AG20443 (cell line): ENCODE measurements at places on chromosomes 7 and 10.
A peak's percentile ranks its signal among the peaks of the same experiment; 100 is the strongest.

DNA sequence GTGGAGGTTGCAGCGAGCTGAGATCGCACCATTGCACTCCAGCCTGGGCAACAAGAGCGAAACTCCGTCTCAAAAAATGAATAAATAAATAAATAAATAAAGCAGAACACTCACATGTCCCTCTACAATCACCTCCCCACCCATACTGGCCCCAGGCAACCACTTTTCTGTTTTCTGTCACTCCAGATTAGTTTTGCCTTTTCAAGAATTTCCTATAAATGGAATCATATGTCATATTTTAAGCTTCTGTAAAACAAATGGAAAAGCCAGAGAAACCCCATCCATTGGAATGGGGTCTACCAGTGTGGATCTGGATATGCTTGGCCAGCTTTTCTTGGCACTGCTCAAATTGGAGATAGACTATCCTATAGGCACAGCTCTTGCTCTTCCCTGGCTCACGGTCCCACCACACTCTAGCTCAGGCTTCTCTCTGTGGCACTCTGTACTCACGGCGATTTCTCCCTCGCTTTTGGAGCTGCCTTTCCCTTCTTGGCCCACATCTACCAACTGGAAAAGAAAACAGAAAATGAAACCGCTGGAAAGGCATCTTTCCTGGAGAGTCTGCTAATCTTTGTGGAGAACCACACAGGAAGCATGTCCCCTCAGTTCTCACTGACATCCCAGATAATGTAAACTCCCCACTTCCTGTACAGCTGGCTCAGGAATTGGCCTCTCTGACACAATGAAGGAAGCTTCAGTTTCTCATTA is 210.1 kb downstream of the JCAD start:
- DNase-seq = peak; percentile 49

GRCh38 chr10:48232717-48233447 is 41.6 kb downstream of the FRMPD2 start:
- DNase-seq = no peak

DNA sequence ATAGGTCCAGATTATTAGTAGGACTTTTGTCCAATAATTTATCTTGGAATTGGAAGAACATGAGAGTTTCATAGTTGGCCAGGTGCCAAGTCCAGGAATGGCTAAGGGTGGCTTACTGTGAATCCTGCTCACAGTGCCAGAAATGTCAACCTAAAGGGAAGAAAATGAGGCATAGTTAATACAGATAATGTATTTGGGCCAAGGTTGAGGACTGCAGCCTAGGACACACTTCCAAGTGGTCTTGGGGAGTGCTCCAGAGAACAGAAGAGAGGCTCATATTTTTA is 78.2 kb downstream of the MAPK8 start:
- no peak for DNase-seq

DNA sequence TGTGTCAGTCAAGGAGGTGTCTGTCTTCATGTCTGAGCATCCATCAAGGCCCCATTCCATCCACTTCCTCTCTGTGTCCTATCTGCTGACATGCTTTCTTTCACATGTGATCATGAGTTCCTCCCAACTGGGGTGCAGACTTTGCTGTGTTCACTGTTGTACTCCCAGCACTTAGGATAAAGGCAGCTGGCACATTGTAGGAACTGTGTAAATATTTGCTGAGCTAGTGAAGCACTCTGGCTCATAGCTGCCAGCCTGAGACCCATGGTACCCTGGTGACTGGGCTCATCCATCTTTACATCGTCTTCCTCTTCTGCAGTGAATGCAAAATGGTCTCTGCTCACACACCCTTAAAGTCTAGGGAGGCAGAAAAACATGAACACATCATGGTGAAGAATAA is 242.2 kb upstream of the IGFBP3 start:
- no peak for DNase-seq

DNA sequence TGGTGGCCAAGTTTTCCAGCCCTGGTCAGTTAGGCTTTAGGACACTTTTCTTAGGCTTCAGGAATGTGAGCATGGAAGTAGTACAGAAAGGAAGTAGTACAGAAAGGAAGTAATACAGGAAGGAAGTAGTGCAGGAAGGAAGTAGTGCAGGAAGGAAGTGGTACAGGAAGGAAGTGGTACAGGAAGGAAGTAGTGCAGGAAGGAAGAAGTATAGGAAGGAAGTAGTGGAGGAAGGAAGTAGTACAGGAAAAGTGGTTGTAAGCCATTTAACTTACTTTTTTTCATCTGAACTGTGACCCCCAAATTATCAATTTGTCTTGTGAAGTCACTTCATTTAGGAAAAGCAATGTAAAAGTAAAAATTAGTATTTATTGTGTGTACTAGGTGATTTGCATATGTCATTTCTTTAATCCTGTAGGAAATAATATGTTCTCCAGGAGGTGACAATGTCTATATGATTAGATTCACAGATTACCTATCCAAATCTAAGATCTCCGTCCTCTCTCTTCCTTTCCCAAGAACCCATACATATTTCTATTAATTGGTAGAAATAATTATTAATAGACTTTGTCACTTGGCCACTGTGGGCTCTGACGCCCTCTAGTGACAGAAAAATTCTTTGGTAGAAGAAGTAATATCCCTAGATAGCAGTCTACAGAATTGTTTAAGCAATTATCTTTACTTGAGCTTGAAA is 3.9 kb upstream of the FAS start:
- DNase-seq = no peak

- DNase-seq = no peak
These were observed 69.3 kb downstream of the FOXL3 start for GRCh38 chr7:359226-359765.

DNA sequence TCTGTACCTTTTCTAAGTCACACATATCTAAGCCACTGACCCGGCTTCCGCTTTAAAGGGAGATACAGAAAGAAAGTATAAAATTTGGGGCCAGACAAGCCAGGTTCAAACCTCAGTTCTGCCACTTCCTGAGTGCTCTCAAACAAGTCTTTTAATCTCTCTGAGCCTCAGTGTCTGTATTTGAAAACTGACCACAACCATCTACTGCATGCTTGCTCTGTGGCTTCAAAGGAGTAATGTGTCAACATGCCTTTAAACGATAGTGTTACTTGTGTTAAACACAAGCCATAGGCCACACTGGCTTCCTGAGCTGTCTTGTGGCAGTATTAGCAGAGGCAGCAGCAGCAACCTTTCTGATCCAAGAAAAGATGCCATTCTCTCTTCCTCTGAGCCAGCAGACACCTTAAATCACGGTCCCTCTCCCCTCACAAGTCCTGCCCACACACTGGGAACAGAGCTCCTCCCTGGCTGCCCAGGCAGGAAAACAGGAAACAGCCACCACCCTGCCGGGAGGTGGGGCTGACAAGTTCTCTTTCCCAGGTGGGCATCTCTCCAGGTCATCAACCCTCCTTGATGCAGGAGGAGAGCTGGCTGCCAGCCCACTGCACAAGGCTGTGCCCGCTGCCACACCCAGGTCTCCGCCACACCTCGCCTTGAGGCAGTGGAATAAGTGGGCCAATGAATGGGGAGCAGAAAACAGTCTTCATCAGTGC is 10.7 kb downstream of the HIP1 start:
- DNase-seq = peak; percentile 32

GRCh38 chr10:90929179-90929578 is 8.3 kb upstream of the ANKRD1 start:
- no peak for DNase-seq

DNA sequence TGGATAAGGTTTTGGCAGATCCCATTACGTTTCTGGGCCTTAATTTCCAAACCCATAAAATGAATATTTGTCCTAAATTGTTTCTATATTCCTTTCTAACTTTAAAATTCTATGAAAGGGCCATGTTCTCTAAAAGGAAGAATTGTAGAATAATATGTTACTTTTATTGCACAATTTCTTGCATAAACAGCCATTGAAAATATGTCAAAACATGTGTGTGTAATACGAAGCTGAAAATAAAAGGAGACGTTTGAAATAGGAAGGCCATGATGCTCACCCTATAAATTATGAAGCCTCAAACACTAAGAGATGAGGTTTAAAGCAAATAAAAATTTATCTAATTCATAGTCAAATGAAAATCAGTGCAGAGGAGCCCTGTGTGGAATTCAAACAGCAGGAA is 145.0 kb upstream of the LRRTM3 start:
- DNase-seq = no peak

DNA sequence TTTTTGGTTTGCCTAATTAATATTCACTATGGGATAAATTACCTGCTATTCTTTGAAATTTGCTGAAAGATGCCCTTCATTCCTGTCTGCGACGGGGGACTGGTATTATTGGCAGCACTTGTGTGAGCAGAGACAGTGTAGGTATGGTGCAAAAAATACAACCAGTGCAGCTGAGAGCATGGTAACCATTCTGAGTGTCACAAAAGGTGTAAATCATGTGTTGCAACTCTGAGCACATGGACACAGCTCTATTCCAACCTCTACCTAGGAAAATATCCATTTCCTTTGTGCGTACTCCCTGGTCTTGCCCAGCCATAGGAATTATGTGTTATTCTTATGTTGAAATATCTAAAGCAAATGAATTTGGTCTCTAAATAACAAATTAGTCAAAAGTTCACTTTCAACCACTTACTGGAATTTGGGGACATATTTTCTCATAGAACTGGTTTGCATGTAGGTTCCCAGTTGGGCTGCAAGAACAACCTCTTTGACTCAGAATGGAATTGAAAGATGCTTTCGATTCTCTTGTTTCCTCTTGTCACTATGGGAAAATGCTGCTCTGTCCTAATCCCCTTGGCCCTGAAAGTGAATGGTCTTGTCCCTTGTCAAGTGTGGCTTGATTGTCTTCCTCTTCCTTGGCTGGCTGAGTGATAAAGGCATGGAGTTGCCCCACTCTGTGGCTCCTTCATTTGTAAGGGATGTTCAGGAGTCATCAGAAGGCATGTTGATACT is 57.0 kb downstream of the CELF2 start:
- no peak for DNase-seq

GRCh38 chr10:52212802-52213201 is 101.3 kb upstream of the DKK1 start:
- DNase-seq = no peak

- peak; percentile 68 for DNase-seq
These were observed at the start of gene TMEM26 for GRCh38 chr10:61452655-61453641. TMEM26 (minus strand) TSS chr10:61453381; CDS start chr10:61453081, 300 bp downstream.

GRCh38 chr10:5538892-5539651 is 14.3 kb downstream of the CALML3 start:
- DNase-seq = no peak

DNA sequence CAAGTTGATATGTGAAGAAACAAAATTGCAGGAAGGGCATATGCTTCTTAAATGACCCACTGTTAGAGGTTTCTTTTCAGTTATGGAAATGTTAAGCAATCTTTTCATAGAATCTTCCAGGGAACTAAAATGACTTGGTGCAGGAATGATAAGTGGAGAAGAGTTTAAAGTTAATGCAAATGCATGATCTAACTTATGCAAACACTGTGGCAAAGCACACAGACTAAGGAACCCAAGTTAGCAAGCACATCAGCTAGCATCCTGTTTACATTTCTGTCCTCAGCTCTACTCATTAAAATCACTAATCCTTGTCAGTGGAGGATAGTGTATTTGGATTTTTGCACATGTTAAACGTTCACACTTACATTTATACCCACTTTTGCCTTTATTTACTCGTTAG is 9.3 kb downstream of the CLCN1 start:
- DNase-seq = no peak
